ENCODE measurements at places on chromosomes 1 and 21. TPM values are rescaled to one million over a fixed set of nuclear protein-coding genes. Genes with fewer than 3 reads are reported as not detected.
A peak's percentile ranks its signal among the peaks of the same experiment; 100 is the strongest.

DNA sequence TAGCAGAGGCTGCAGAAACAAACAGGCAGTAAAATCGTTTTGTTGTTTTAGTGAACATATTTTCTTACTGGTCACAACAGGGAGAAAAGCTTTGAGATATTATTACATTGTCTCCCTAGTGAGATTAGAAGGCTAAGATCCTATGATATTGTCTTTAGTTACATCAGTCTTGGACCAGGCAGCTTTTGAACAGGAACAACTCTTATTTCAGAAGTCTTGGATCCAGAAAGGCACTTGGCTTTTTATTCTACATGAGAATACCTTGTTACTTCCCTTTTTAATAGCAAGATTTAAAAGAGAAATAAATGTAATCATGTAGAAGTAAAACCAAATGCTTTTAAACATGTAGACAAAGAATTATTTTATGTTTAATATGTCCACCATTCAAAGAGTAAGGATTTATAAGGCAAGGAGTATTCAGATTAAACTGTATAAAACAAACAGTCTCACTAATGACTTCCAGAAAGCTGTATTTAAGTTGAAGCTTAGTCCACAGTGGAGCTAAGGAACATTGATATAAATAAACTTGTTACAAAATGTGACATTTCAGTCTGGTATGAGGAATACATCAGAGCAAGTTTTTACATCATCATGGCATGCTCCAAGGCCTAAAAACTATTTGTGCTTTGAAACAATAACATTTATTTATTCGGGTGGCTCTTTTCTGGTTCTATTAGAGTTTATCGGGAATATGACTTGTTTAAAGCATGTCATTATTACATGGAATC, 72.2 kb downstream of the PHTF1 start:
- no peak for DNase-seq

DNA sequence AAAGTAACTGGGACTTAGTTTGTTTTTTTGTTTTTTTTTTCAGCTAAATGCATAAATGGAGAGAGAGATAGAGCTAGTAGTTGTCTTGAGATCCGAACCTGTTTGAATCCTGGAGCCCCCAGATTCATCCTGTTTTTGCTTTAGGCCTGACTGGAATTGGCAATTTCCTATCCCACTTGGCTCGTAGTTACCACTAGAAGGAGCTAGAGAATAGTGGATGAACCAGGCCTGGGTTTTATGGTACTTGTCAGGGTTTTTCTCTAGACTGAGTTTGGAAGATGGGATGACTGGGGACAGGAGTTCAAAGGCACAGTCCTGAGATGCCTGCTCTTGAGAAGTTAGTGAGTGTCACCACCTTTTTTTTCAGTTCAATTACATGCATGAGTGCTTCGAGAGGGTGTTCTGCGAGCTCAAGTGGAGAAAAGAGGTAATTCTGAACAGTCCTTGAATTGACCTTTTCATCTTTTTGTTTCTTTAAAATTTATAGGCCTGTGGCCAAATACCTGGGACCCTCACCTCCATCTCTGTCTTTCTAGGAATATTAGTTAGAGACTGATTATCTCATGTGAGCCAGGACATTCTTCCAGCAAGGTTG, 23.4 kb downstream of the CELF3 start:
- DNase-seq = peak; percentile 66

GRCh38 chr21:38927776-38928175, 122.0 kb downstream of the ETS2 start:
- DNase-seq = no peak

DNA sequence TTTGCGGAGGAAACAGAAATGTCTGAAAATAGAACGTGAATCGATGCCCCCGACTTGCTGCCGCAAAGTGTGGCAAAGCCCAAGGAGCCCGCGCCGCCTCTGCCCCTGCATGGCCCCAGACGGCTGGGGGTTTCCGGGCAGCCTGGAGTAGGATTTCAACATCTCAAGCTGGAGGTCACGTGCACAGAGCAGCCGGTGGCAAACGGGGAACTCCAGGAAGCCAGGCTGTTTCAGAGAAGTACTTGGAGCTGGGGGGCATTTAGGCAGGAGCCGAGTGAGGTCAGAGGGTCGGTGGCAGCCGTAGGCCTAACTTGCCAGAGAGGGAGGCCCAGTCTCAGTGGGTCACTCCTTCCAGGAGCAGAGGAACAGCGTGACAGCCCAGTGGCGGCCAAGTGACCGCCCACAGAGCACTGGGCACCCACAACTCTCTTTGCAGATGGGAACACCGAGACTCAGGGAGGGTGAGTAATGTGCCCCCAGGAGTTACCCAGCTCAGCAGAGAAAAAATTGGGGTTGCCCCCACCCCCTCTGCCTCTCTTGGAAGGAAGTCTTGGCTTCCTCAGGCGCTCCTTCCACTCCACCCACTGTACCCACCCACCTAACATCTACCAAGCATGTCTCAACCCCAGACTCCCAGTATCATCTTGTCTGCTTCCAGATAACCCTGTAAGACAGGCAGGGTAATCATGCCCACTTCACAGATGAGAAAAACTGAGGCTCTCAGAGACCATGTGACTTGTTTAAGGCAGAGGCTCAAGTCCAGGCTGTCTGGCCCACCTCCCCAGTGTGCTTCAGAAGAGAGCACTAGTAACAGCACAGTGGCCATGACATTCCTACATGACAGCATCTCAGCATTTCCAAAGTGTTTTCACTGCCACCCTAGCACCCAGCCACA, 179.4 kb downstream of the HIVEP3 start:
- DNase-seq = peak; percentile 63

- DNase-seq = no peak
Observed at GRCh38 chr1:29835406-29835805, 599.1 kb downstream of the PTPRU start.

DNA sequence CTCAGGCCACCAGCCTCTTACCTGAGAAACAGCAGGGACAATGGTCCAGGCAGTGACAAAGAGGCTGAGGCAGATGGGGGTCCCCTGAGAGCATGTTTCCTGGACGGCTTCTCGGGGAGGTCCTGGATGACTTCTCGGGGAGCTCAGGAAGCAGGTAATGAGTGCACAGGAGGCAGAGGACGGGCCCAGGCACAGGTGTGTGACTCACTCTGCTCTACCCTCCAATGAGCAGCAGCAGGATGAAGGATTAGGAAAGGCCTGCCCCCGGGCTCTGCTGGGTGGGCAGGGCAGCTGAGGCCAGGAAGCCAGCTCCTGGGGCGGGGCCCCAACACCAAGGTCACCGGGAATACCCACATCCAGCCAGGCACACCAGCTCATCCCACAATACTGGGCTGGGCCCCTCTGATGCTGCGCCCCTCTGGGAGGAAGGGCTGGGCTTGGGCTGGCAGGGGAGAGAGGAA, 17.2 kb upstream of the PTAFR start:
- no peak for DNase-seq

GRCh38 chr1:8182034-8182761, 135.7 kb upstream of the SLC45A1 start:
- DNase-seq = peak; percentile 90

DNA sequence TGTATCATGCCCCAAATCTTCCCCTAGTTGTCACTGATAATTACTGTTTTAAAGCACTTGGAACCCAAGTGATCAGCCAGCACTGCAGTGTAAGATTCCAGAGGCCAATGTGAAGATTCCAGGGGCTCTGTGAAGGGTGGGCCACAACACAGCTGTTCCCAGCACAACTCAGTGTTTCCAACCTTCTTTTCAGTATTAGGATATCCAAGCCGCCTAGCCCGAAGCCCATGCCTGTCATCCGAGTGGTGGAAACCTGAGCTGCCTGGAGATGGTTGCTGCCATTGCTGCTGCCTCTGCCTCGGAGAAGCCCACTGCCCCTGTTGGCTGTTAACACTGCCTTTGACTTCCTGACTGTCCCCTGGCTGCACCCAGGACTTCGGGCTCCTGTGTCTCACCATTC, 30.4 kb upstream of the SNX27 start:
- no peak for DNase-seq

DNA sequence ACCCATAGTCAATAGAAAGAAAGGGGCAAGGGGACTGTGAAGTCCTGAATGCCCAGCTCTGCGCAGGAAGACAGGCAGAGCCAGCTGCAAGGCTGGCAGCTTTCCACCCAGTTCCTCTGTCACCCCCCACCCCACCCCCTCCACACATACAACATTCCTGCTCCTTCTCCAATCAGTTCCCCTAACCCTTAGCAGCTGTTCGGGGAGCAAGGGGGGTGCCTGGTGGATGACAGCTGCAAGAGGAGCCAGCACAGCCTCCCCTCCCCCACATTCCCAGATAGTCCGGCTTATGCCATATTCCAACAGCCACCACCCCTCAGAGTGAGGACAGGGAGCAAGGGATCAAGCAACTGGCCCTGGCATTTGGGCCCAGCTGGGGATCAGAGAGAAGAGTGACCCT, 9.7 kb downstream of the ARHGEF2 start:
- peak; percentile 49 for DNase-seq

GRCh38 chr1:37482004-37482785, 7.8 kb downstream of the ZC3H12A start:
- no peak for DNase-seq

DNA sequence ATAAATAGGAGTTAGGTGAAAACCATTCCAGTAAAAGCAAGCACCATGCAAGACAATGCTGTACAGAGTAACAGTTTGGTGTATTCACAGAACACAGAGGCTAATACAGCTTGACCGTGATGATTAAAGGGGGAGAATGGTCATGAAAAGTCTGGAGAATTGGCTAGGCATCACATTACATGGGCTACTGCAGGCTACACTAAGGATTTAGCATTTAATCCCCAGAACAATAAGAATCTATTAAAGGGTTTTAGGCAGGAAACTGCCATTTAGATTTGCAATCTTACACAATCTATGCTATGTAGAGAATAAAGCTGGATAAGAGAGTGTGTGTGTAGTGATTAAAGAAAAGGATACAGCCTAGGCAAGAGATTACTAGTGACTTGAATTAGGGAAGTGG, 30.6 kb downstream of the HFM1 start:
- DNase-seq = no peak

DNA sequence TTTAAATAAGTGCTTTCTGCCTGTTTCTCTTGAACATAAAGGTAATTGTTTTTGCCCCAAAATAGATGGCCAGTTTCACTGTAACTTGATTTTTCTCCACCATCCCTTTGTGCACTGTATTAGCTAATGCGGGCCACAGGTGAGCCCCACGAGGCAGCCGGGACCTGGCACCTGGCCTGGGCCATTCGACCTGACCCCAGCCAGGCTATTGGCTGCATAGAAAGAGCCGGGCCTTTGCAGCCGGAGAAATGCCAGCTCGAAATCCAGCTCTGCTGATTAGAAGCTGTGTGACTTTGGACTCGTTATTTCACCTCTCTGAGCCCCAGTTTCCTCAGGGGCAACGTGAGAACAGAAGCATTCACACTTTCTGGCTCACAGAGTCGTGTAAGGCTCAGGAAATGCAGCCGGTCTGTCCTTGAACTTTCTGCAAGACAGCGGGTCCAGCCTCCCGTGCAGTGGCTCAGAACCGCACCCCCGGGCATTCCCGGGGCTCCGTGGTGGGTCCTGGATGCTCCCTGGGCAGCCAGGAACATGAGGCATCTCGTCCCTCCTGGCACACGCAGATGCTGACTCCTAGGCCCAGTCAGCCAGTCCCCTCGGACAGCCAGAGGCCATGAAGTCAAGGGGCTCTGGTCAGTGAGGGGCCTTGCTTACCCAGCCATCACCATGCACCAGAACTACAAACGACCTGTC, 37.4 kb upstream of the ACTRT2 start:
- no peak for DNase-seq

GRCh38 chr1:240739754-240740153, 127.8 kb upstream of the GREM2 start:
- no peak for DNase-seq

DNA sequence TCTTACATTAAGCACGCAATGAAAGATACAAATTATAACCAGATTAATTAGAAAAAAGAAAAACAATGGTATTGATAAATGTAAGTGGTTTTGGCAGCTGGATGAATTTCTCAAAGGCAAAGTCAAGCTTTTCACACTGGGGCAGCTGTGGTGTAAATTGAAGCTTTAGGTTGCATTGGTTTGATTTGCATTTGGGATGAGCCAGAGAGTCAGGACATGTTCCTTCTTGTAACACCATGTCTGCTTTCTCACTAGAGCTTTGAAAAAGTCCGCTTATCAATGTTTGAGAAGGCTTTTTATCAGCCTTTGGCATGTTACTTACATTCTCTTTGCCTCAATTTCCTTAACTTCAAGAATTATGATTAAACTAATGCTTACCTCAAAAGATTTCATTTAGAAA, 173.9 kb downstream of the GPATCH2 start:
- no peak for DNase-seq

GRCh38 chr1:116496380-116496779, 74.4 kb downstream of the CD58 start:
- no peak for DNase-seq

GRCh38 chr1:3393024-3393986, 61.2 kb upstream of the ARHGEF16 start:
- no peak for DNase-seq

GRCh38 chr1:218665221-218665620, 320.1 kb downstream of the TGFB2 start:
- DNase-seq = peak; percentile 13

DNA sequence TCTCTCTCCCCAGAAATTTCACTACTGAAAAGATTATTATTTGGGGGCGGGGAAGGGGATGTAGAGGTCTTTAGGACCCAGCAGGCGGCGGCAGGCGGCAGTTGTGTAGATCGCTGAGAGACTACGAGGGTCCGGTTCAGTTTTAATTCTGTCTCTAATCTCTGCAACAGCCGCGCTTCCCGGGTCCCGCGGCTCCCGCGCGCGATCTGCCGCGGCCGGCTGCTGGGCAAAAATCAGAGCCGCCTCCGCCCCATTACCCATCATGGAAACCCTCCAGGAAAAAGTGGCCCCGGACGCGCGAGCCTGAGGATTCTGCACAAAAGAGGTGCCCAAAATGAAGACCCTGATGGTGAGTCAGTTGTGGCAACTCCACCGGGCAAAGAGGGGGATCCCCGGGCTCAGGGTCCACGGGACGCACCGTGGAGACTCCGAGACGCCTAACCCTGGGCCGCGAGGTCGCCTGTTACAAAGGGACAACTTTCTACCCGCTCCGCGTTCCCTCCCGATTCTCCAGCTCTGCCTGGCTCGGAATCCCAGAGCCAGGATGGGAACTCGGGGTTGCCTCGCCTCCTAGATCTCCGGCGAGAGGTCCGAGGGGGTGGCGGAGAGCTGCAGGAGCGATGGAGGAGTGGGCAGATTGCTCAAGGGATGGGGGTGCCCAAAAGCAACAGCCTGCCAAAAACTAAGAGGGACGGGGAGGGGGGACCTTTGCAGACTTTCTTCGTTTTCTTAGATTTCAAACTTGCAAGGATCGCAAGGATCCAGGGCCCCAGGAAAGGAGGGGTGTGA, at the start of gene ST6GALNAC5:
TSS of gene ST6GALNAC5 (plus strand) at position 139 of the 789 bp plus-strand sequence.
- DNase-seq = peak; percentile 16

DNA sequence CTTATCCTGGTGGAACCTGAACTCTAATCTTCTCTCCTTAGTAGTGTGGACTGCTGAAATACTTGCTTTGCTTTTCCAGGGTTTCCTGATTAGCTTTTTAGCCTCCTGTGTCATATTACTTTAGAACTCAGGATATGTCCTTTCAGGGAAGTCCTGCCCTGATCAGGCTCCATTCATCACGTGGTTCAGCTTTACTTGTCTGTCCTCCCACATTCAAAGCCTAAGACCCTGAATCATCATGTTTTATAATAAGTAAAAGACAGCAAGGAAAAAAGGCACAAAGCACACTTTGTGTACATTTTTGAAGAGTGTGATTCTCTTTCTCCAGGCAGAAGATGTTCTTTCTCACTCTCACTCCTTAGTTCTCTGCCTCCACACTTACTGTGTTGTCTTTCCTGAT, 70.6 kb downstream of the PATJ start:
- no peak for DNase-seq

- DNase-seq = no peak
Observed at GRCh38 chr1:71785000-71785399, 497.3 kb downstream of the NEGR1 start.

CHODL gene
- total RNA-seq = not detected

BRDT gene
- not detected for total RNA-seq

TACSTD2 gene
- 43.9 TPM for total RNA-seq

GJB5 gene
- not detected for total RNA-seq

KCNK2 gene
- under 0.01 TPM for total RNA-seq

Data from dermis blood vessel endothelial cell (primary cell).